ENCODE measurements at places on chromosomes 6 and 20. TPM values are rescaled to one million over a fixed set of nuclear protein-coding genes. Genes with fewer than 3 reads are reported as not detected.

The PLAGL1 gene
- 48.2 TPM for total RNA-seq

The MYCT1 gene
- 6.0 TPM for total RNA-seq

The HLA-DMA gene
- 3.3 TPM for total RNA-seq

The XPO5 gene
- total RNA-seq, result 36.7 TPM

The HLA-G gene
- 0.26 TPM for total RNA-seq

The SIRPB2 gene
- not detected for total RNA-seq

The EPB41L1 gene
- 42.2 TPM for total RNA-seq
